ENCODE measurements at places on chromosomes 6 and 20.

DNA sequence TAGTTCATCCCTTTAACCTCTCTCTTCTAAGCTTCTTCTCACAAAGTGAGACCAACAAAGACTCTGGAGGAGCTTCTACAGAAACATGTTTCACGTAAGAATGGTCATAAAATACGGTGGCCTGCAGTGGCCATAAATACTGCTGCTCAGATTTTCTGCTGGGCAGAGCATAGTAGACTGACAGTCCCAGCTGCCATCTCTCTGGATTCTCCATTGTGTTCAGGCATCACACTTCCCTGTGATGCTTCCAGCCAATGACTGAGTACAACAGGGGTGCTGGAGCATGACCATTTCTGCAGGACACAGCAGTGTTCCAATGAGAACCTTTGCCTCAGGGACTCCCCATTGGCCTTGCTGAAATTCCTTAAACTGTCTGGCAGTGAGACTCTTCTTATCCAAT, 392.6 kb downstream of the MMUT start:
- DNase-seq: no peak

DNA sequence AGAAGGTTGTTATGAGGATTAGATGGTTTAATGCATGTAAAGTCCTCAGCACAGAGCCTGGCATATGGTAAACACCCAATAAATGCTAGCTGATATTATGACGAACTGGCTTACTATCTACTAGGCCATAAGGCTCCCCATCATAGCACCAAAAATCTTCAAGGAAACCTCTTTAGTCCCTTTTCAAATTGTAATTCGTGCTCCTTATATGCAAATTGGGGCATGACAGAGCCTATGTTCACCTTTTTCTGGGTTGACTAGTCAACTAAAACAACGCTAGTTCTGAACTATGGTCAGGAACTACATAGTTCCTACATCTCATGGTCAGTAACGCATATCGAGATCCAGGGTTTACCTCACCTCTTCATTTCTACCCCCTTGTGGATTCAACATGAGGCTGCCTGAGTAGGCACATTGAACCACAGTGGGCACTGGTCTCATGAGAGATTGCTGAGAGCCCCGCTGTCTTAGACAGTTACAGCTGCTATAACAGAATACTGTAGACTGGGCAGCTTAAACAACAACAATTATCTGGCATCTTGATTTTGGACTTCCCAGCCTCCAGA, 97.2 kb upstream of the TNFAIP3 start:
- no peak for DNase-seq

DNA sequence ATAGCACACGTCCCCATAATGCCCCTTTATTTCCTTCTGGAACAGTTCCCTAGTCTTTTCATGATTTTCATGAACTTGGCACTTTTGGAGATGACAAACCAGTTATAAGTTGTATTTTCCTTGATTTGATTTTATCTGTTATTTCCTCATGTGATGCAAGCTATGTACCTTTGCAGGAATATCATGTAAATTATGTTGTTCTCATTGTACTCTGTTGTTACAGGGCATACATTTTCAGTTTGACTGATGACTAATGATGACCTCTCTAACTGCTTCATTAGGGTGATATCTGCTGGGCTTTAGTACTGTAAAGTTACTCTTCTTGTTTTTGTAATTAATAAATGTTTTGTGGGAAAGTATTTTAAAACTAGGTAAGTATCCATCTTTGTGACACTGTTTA, 147.3 kb downstream of the ZFAND3 start:
- DNase-seq: no peak

DNA sequence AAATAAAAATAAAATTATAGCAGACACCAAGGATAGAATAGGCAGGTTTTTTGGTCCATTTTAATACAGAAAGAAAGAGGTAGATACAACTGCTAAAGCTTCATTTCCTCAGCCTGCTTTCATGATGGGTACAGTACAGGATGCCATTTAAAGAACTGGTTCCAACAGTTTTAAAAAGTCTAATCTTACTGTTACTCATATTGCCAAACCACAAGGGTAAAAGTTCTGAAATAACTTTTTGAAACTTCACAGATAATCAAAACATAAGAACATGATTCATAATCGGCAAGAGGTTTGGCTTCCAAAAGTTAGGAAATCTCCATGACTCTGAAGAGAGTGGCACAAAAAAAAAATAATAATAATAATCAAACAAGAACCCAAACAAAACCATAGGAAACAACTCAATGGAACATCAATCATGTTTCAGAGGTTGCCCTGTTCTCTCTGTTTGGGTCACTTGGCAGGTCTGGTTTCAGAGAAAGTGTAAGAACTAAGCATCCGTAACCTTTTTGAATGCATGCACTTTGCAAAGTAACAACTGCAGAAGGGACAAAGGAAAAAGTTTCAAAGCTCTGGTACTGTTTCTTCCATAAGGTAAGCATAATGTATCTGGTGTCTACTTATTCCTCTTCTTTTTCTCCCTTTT, 79.7 kb downstream of the SMLR1 start:
- DNase-seq: no peak

- DNase-seq: no peak
These were observed 531.0 kb downstream of the EPM2A start for GRCh38 chr6:145204301-145204700.

GRCh38 chr6:166005401-166005943, 162.2 kb downstream of the TBXT start:
- DNase-seq: no peak

GRCh38 chr6:145547594-145548335, 187.6 kb downstream of the EPM2A start:
- peak; percentile 37 for DNase-seq

GRCh38 chr20:17594443-17594842, 24.6 kb downstream of the DSTN start:
- DNase-seq: no peak

DNA sequence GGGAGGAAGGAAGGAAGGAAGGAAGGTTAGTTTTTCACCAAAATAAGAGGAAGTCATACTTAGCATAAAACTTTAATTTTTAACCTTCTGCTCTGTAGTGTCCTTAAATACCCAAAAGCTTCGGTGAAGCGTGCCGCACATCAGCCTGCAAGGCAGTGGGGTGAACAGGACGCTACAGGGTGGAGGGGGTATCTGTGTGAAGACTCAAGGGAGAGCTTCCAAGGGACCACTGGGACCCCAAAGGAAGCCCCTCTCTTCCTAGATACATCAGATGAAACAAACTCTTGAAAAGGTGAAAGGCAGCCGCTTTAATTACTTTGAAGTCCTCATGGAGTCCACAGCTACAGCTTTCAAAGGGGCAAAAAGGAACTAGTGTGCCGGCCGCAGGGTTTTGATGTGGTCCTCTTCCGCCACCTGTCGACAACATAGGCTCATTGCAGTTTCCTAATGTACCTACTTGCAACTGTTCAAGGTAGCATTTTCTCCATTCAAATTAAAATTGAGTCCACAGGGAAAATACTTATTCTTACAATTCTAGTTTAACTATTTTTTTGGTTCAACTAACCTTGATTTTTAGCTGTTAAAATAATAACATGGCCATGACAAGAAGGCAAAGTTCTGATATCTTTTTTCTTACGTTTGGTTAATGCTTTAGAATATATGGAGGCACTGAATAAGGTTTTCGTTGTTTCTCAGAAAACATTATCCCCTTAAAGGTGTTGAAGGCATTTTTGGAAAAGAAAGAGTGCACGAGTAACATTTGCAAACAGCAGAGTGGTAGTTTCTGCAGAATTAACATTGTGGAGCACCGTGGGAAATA, 135.0 kb upstream of the RIPOR2 start:
- no peak for DNase-seq

- no peak for DNase-seq
These were observed 59.5 kb downstream of the NCOA3 start for GRCh38 chr20:47561180-47561579.

GRCh38 chr6:14524319-14524718, 406.7 kb downstream of the CD83 start:
- no peak for DNase-seq

GRCh38 chr20:32621071-32621890, 36.1 kb upstream of the NOL4L start:
- DNase-seq: no peak

DNA sequence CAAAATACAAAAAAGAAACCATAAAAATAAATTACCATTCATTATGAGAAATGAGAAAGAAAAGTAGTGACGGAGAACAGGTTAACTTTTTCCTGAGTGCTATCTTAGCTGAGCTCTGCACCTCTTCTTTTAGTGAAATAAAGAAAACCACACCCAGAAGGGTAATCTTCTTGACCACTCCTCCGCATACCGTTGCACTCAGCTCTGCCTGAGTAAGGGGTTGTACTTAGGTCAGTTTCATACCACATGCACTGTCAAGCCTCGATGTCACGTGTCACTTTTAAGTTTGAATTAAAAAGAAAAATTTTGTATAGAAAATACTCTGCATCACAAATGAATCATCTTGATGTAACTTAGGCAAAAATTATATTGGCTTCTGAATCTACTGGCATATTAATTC, 2.8 kb downstream of the EZR start:
- DNase-seq: no peak

DNA sequence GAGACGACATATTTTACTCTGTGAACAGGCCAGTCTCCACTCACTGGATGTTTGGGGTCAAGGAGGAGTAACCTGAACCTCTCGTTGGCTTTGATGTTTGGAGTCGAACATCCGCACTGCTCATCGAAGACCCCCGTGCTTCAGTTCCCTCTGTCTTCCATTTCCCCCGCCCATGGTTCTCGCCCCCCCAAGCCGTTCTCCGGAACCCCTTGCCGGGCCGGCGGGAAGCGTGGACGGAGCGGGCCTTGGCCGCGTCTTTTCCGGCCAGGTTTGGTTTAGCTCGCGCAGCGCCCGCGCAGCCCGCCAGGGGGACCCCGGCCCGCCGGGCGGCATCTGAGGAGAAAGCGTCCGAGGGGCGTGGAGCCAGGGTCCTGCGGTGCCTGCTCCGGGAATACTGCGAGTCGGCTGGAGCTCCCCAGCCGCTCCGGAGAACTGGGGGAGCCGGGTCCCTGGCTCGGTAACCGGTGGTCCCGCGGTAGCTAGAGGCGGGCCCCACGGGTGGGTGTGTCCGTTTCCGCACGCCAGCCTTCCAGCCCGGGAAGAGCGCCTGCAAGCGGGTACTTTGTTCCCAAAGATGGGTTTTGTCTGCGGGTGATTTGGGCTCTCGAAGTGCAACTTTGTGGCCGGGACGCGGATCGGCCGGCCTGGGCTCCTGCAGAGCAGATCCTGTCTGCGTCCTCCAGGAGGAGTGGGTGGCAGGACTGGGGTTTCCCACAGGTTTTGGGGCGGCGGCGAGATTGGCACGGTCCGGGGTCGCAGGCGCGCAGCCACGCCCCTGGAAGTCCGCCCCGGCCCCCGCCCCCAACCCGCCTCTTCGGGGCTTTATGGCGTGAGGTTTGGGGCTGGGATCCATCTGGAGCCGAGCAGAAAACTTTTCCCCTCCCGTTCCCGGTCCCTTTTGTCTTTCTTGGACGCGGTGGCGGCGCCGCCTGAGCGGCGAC, at the start of gene TMEM200A:
Gene TMEM200A (plus strand): TSS at position 852 of the 941 bp plus-strand sequence. CDS start 74,406 bp downstream, outside the sequence.
- no peak for DNase-seq

DNA sequence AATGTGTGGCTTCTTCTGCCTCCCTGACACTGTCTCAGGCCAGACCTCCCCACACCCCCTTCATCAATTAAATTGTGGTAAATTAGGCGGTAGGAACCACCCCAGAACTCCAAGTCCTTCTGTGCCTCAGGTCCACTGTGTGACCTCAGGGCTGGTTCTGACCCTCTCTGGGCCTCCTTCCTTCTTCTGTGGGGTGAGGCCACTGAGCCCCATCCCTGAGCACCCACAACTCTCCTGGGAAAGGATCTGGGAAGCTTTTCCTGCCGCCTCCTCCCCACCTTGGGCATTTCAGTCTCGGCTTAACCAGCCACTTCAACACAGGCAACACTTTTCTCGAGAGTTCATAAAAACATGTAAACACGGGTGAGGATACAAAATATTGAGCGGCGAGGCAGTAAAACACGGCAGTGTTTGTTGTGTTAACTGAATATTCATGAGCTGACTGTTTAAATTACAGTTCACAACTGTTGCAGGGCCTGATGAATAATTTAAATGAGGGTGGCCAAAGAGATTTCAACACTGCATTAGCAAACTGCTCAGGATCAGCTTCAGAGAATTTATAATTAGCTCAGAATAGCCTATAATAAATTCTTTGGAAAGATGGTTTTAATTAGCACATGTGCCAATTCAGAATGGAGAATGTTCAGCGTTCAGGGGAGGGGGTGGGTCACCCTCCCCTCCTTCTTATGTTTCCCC, 112.1 kb downstream of the TOX2 start:
- DNase-seq: no peak

- DNase-seq: no peak
These were observed 95.5 kb downstream of the ARHGAP18 start for GRCh38 chr6:129614464-129614863.

DNA sequence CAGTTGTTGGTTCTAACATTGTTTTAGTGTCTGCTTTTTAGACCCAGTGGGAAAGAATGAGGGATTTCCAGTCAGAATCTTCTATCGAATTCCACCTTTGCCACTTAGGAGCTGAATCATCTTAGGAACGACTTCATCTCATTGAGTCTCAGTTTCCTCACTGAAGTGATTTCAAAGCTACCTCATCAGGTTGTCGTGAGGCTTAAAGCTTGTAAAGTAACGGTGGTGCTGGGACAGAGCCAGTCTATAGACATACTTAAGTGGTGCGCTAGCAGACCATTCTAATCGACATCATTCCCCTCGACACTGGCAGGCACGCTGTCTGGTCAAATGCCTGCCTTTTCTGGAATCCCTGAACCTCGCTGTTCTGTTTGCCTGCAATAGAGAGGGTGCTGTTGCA, 55.5 kb downstream of the TMEM170B start:
- DNase-seq: no peak

GRCh38 chr6:157536223-157536545, 155.2 kb downstream of the ZDHHC14 start:
- DNase-seq: no peak

DNA sequence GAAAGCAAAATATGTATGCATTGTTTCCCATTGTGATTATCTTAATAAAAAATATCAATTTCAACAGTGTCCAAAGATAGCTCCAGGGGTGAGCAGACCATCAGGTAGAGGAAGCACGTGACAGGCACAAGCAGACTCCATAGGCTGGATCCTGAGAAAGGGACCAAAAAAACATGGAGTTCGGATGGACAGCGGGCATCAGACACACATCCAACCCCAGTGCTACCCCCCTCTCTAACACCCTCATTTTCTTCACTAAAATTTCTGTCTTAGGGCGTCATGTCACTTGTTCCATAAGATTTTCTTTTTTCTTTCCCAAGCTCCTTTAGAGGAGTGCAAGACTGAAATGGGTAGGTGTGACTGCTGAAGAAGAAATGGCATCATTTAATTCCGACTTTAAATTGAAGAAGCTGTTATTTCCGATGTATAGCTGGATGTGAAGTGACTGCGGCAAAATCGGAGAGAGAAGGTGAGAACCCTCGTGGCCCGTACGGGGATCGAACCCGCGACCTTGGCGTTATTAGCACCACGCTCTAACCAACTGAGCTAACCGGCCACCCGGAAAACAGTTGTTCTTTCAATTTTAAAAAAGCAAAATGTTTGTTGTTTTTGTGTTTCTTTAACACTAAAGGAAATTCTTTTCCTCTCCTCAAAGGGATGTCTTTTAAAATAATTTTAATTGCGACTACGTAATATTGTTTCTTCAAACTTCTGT, 10.3 kb upstream of the PRSS16 start:
- no peak for DNase-seq

- no peak for DNase-seq
These were observed at the start of the genes DUSP15 and TTLL9 for GRCh38 chr20:31869942-31870725. Gene DUSP15 (minus strand): TSS chr20:31870527. CDS start chr20:31870337, 190 bp downstream. Gene TTLL9 (plus strand): TSS chr20:31870634. CDS start chr20:31871127, 493 bp downstream.

- no peak for DNase-seq
These were observed 216.1 kb upstream of the MYLIP start for GRCh38 chr6:15912505-15913400.

All from BJ (cell line).